Peyer's patch (tissue), 4 donors: ENCODE measurements at places on chromosomes 1 and 21. TPM values are rescaled to one million over a fixed set of nuclear protein-coding genes. Genes with fewer than 3 reads are reported as not detected.

GRCh38 chr1:213685992-213686582 is 301.7 kb upstream of the PROX1 start:
- DNase-seq, result no peak

DNA sequence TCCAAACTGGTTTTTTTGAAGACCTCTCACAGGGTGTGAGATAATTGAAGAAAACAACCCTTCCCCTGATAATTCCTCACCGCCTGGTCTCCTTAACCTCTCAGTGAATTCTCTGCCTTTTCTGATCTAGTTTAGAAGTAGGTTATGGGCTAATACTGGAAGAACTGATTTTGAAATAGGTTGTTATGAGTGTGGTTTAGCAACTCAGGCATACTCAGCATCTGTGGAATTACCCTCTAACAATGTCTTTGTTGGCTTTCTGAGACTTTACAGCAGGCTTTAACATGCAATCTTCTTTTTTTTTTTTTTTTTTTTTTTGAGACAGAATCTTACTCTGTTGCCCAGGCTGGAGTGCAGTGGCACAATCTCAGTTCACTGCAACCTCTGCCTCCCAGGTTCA is 10.3 kb upstream of the PLD5 start:
- DNase-seq, result no peak

FOXD3 gene
- not detected for total RNA-seq

DNA sequence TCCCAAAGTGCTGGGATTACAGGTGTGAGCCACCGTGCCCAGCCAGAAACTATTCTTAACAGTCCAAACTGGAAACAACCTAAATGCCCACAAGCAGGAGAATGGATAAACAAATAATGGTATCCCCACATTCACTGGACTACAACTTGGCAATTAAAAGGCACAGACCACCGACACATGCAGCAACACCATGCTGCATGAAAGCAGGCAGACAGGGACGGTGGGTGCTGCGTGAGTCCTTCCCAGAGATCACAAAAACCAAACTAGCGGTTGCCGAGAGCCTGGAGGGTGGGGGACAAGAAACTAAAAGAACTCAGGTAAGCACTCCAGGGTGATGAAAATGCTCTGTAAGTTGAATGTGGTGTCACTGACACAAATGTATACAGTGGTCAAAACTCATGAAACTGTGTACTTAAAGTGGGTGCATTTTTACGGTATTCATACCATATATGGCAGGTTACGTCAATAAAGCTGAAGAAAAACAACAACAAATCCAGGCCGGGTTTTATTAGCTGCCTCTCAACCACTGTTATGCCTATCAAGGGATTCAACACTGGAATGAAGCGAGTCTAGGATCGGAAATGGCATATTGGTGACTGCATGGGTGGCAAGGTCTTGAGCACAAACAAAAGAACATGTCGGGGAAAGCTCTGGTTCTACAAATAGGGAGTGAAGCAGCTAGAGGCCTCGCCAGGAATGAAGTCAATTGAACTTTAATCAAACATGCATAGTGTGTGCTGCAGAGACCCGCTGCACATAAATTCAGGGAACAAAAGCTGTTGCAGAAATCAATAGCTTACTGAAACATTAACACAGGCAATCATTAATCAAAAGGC is 52.4 kb downstream of the SLC45A1 start:
- DNase-seq, result no peak

- peak; percentile 80 for DNase-seq
Measured at GRCh38 chr1:7752512-7753417, 18.3 kb upstream of the VAMP3 start.

GRCh38 chr1:8137481-8138244 is 111.6 kb upstream of the ERRFI1 start:
- DNase-seq, result no peak

TRIM67 gene
- not detected for total RNA-seq

DNA sequence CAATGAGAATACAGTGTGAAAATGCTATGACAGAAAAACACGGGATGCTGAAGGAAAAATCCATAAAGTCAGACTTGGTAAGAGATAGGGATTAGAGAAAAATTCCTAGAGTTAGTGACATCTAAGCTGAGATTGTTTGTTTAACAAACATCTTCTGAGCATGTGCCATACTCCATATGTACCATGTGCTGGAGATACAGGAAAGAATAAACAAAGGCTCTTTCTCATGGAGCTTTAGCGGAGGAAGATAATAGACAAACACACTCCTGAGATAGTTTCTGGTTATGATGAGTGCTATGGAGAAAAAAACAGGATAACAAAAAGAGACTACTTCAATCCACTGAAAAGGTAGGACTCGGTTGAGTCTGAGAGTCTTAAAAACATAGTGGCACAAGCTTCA is 22.0 kb upstream of the AIM2 start:
- no peak for DNase-seq

DNA sequence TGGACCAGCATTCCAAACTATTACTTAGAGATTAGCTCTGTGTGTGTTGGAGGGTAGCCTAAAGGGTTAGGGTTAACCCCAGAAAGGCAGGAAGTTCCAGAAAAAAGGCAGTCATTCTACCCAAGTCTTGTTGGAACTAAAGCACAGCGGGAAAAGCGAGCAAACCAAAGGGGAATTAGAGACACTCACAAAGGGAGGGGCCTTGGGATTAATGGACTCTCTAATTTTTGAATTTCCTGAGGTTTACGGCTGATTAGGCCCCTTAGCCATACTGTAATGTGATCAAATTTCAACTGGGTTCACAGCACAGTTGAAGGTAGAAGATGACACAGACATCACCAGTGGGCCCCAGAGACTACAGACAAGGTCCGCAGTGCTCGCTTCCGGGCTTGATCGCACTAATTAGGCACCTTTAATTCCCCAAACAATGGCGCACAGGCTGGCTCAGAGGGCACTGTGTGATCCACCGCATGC is 28.3 kb downstream of the CAPZB start:
- no peak for DNase-seq

LACTBL1 gene
- total RNA-seq, result not detected

GRCh38 chr1:9201401-9202239 is 33.0 kb upstream of the H6PD start:
- no peak for DNase-seq

HES3 gene
- not detected for total RNA-seq
